ENCODE measurements at places on chromosomes 7 and 10. TPM values are rescaled to one million over a fixed set of nuclear protein-coding genes. Genes with fewer than 3 reads are reported as not detected.

Gene C1QL3
- not detected for total RNA-seq

GRCh38 chr7:83882551-83882950, 233.6 kb upstream of the SEMA3E start:
- DNase-seq, result no peak
- H3K27me3 ChIP-seq, result no peaks in the 10 kb centered on the region
- no peaks in the 10 kb centered on the region for H3K36me3 ChIP-seq
- H3K4me1 ChIP-seq, result no peaks in the 10 kb centered on the region

DNA sequence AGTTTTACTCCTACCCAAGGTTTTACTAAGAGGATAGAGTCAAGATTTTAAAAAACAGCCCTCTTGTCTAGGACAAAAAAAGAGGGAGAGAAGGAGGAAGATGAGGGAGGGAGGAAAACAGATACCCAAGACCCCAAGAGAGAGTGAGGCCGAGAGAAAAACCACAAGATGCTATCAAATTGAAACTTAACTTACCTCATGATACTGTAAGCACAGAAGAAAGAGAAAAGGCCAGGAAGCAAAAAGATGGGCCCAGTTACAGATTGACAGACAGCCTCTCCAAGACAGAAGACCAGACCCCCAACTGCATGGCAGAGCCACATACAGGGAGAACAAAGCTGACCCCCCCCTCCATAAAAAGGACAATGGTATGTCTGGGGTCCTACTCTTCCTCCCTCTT, 11.4 kb downstream of the SEC31B start:
- DNase-seq, result no peak
- H3K27me3 ChIP-seq, result no peaks in the 10 kb centered on the region
- no peak overlapping the region for H3K4me3 ChIP-seq
- no peak overlapping the region for H3K27ac ChIP-seq
- H3K36me3 ChIP-seq, result no peaks in the 10 kb centered on the region

GRCh38 chr10:125757742-125758141, 17.9 kb downstream of the MMP21 start:
- peaks cover 2% of the 10 kb centered on the region for H3K27me3 ChIP-seq
- no peak for DNase-seq

DNA sequence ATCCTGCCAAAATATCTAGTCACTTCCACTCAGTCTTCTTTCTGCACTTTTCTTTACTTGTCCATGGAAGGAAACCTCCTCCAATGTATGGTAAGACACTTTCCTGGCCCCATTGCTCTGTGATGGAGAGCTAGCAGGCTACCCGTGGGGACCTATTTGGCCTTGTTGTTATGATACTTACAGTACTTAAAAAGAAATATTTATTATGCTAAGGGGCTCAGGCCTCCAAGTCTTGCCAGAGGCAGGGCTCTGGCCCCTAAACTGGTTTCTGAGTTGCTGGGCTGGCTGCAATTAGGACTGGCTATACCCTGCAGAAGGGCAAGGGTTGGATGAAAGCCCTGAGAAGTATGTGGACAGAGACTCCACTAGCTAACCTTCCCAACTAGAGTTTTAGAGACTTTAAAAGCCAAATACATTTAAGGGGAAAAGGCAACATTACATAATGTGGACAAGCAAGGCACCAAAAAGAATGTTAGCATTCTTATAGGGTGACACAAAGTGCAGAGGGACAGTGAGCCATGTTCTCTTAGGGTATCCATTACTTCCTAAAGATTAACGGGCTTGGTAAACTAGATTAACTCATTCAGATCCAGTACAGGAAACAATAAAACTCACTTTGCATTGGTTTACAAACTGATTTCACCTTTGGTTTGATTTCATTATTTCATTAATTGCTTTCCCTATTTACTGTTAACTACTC, 84.9 kb upstream of the INHBA start:
- H3K27ac ChIP-seq, result no peak overlapping the region
- no peaks in the 10 kb centered on the region for H3K36me3 ChIP-seq
- no peaks in the 10 kb centered on the region for H3K4me1 ChIP-seq
- DNase-seq, result no peak
- no peak overlapping the region for H3K4me3 ChIP-seq
